Stimulated activated CD4-positive, alpha-beta T cell treated with anti-CD3 and anti-CD28 coated beads, Interleukin-1b, Interleukin-23, amount 100 ng/mL, for 24 hours (primary cell): ENCODE measurements at places on chromosomes 5 and 9.

DNA sequence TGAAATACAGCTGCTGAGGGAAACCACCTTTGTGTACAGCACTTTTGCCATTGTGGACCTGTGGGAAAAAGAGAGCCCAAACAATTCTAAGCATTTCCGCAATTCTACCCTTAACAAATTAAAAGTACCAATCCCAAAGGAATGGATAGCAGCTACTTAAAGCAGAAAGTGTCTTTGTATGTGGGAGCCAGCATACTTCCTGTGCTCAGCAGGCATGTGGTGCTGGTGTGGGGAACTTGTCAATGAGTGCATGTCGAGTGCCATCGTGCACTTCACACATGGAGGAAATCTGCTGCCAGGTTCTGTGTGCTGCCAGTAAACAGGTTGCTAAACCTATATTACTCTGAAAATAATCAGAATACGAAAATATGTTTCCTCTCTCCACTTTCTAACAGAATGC lies 399.0 kb downstream of the LRRC70 start:
- no peak for DNase-seq

- DNase-seq, result no peak
These were observed 47.1 kb downstream of the BRINP1 start for GRCh38 chr9:119322184-119322583.

DNA sequence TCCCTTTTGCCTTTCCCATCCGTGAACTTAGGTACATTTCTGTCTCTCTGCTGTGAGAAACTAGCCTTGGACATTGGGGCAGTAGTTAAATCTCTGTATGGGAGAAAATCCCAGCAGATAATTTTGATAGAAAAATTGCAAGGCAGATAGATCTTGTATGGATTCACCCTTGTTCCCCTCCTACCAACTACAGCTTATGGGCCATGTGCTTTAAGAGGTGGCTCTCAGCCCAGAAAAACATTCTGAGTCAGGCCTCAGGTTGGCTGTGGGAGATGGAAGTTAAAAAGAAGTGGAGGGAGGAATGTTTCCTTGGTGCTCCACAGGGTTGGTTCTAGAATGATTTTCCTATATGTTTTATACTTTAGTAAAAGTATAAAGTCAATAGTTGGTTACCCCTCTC lies 1.4 kb upstream of the KDM3B start:
- DNase-seq, result no peak

DNA sequence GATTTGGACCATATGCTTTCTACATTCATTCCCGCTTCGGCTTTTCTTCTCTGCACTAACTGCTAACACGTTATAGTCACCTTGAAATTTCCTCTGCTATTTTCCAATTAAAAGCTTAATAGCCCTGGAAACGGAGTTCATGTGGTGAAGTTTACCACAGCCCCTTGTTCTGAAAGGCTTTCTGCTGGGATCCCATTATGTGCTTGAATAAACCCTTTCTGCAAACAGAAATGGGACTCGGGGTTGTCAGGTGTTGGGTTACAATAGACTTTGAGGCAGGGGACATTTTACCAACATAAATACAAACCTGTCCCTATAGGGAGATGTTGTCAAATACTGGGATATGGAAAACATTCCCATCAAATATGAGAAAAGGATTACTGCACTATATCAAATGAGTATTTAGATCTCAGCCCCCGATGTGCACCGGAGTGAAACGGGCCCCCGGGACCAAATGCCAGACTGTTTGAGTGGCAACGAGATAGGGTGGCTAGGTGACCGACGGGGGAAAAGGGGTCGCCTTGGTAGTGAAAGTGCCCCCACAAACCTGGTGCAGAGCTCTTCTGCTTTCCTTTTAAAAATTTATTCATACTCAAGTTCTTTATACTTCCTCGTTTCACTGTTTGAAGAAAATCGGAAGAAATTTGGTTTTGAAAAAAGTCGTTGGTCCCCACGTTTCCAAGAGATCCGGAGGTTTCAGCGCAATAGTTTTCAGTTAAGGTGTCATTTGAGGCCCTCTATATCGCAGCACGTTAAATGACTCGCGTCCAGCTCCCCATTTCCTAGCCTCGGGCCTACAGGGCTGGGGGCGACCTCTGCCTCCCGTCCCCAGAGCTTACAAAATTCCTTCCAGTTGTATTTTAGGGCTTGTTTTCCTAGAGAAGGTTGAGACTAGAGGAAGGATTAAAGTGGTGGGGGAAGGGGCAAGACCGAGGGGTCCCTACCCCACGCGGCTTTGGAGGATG lies 2.1 kb upstream of the DMRT3 start:
- no peak for DNase-seq

GRCh38 chr9:125626187-125626586 lies 80.8 kb downstream of the MAPKAP1 start:
- no peak for DNase-seq

DNA sequence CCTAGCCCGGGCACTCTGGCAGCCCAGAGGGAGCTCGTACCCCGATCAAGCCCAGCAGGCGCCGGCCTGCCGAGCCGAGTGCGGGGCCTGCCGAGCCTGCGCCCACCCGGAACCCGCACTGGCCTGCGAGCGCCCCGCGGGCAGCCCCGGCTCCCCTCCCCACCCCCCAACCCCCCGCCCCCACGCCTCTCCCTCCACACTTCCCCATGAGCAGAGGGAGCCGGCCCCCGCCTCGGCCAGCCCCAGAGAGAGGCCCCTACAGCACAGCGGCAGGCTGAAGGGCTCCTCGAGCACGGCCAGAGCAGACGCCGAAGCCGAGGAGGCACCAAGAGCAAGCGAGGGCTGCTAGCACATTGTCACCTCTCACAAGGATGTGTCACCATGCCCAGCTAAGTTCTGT lies 36.2 kb upstream of the CCDC180 start:
- DNase-seq, result no peak

- no peak for DNase-seq
These were observed 105.1 kb downstream of the DEPDC1B start for GRCh38 chr5:60594715-60595477.

- no peak for DNase-seq
These were observed 3.7 kb upstream of the CAMK2A start for GRCh38 chr5:150293091-150293941.

- DNase-seq, result no peak
These were observed 63.8 kb upstream of the PPARGC1B start for GRCh38 chr5:149666212-149666852.
